Islet precursor cell (in vitro differentiated cells): ENCODE measurements at places on chromosomes 6 and 20.
A peak's percentile ranks its signal among the peaks of the same experiment; 100 is the strongest.

DNA sequence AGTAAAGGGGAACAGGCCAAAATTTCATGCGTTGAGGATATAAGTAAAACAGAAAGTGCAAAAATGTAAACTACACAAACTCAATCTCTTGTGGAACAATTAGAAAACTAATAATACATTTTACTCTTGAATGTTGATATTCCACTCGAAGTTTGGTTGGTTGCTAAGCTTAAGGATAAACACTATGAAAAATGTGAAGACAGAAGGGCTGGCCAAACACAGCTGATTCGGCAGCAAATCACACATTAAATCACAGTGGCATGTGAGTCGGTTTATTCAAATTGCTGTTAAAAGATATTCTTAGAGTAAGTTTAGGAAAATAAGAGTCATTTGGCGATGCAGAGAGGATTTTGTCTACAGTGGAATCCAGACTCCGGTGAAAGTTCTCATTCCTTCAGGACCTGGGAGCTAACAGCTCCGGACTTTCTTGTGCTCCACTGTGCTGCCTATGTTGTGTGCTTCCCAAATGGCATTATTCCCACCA, 1.4 kb upstream of the EPM2A start:
- no peak for DNase-seq

DNA sequence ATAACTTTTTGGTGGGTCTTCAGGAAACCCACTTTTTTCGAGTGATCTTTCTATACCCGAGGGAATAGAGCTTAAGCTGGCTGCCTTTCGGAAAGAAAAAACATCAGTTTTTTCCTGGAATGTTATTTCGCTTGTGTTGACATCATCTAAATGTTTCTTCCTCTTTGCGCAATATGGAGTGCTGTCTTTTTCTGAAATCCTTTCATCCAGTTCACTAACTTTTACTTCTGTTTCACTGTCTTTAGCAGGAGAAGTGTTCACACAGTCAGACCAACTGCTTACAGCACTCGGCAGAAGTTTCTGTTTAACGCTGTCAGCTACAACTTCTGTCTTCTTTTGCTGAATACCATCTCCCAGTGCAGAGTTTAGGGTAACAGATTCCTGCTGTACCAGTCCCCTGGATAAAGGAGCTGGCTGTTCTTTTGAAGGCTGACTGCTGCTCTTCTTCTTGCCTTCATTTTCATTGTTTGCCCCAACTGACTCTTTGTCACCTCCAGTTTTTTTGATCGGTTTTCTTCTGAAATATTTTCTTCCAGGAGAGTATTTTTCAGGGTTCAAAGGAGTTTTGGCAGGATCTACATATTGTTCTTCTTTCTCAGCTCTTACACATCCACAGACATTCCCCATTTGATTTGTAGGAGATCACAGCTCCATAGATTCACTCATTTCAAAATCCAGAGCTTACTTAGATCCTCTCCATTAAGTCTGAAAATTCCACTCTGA, 50.0 kb upstream of the DST start:
- no peak for DNase-seq

DNA sequence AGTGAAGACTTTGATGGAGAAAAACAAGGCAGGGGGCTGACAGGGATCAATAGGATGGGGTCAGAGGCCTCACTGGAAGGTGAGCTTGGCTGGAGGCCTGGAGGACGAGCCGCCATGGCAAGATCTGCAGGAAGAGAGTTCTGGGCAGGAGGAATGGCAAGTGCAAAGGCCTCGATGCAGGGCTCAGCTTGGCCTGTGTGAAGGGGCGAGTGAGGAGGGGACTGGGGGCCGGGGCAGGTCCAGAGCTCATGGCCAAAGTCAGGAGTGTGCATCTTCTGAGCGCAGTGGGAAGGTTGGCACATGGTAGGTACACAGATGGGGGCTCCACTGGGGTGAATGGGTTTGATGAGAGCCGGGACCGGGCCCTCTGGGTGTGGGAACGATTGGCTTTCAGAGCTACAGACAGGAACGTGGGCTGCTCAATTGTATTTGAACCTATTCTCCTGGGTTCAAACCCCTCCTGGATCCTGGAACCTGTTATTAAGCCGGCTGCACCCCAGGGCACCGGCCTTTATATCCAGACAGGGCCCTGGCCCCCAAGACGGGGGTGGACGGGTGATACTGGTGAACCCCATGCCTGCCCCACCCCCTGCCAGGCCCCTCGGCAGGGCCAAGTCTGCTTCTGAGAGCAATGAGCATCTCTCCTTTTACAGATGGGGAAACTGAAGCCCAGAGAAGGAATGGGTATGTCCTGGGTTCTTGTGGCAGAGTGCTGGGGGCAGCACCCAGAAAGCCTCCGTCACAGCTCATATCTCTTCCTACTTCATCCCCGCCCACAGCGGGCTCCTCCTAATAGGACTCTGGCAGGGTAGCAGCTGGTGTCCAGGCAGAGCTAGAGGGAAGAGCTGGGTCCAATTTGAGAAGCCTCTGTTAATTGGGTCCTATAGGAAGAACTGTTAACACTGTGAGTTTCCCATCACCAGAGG, 106.1 kb downstream of the CEBPB start:
- DNase-seq = no peak

DNA sequence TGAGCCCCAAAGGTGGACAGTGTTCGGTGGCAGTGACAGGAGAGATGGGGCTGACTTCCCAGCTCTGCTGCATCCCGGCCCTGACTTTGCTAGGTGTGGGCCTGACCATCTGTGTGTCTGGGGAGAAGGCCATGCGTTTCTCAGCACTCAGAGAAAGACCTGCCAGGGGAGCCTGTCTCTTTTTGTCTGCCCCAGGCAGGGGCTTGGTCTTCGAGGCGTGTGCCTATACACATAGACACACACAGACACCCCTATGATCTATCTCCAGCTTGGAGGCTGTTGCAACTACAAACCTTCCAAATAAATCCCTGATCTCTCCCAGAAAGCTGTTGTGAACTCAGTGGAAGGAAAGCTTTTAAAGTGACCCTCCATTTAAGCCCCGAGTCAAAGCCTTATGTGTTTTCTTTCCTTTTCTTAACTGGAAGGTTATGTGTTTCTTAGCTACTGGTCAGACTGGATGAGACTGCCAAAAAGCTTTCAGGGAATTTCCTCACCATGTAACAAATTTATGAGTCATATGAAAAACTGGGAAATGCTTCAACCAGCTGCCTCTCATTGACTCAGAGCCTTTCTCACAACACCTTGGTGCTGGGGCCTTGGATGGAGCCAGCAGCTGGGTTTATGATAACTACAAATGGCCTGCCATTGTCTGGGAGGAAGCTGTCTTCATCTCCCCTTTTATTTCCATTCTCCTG, 102.6 kb downstream of the CDC5L start:
- no peak for DNase-seq

DNA sequence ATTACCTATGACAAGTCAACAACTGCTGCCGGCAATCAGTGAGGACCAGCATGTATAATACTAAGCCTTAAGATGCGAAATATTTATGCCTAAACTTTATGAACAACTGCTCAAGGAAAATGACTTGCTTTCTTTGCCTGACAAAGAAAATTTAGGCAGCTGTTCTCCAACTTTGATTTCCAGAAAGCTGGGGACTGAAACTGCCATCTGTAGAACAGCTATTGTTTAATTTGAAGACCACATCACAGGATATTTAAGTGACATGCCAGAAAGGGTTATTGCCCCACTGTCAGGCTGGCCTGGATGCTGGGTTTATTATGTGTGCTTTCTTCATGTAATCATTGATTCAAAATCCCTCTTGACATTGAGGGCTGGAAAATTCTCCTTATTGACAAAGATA, 153.9 kb upstream of the ENPP5 start:
- no peak for DNase-seq

- no peak for DNase-seq
These were observed 253.4 kb downstream of the PRL start for GRCh38 chr6:22043284-22043962.

GRCh38 chr6:37323580-37323979, 30.2 kb upstream of the RNF8 start:
- peak; percentile 27 for DNase-seq

DNA sequence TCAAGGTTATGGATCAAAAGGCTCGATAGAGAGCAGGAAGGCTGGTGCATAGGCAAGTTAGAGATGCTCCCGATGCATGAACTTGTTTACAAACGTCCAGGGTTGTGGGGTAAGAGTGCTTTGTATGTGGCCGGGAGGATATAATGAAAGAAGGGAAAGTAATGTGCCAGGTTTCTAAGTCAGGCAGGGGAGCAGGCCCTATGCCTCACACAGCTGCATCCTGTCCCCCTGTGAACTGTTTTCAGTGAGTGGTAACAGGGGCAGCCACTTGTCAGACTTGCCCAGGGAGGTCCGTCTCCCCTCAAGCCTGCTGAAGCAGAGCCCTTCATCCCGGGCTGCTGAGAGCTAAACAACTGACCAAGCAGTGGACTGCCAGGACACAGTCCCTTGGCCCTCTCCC, 19.4 kb downstream of the KCNK5 start:
- DNase-seq = no peak

DNA sequence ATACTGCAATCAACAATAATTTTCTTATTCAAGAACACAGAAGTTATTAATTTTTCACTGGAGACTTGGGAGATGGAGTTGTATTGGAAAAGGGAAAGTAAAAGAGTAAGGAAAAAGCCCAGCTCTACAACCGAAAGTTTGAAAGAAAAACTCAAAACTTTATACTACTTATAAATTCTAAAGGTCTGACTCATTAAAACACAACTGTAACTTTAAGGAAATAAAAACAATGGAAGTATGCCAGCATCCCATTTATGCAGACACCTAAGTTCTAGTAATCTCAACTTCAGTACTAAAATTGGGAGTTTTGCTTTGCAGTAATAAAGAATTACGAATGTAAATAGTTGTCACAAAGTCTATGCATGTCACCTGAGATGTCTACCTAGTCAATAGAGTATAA, 80.6 kb downstream of the IRAK1BP1 start:
- DNase-seq = no peak

GRCh38 chr6:142942238-142942637, 2.7 kb downstream of the HIVEP2 start:
- no peak for DNase-seq

DNA sequence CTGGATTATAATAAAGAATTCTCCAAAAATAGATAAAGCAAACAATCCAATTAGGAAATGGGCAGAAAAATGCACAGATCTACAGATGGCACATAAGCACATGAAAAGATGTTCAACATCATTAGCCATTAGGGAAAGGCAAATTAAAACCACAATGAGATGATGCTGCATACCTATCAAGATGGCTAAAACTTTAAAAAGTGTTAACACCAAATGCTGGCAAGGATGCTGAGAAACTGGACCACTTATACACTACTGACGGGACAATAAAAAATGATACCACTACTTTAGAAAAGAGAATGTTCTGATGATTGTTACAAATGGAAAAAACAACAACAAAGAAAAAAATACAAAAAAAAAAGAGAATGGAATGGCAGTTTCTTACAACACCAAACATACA, 26.5 kb downstream of the LCA5 start:
- DNase-seq = no peak

DNA sequence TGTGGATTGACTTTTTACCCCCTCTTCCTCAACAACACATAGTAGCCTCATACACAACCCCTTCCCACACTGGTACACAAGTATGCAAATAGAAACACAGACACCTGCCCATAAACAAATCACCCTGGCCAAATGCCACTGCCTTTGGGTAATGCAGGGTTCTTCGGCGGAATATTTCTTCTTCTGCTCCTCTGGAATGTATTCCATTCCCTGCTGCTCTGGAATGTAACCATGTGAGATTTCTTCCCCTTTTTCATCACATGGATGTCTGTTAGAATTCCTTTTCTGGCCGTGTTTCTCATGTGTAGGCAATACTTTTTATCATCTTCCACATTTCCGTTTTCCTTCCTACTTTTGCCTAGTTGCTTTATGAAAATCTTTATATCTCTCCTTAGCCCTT, 76.1 kb upstream of the TPD52L1 start:
- DNase-seq = no peak

DNA sequence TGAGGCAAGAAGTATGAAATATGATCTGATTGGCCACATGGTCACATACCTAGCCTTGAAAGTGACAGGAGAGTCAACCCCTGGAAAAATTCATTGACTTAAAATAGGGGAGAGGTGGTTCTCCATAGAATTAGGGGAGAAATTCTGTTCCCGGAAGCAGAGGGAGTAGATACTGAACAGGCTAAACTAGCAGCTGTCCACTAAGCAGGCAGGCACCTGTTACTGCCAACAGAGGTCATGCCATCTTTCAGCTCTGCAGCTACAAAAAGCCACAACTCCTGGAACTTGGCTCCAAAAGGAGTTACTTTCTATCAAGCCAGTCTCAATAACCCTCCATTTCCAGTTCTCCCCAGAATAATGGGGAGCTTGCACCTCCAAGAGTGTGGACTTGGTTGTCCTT, 352.5 kb downstream of the MAFB start:
- no peak for DNase-seq

- no peak for DNase-seq
These were observed 122.6 kb upstream of the MLN start for GRCh38 chr6:33926451-33926850.

GRCh38 chr6:145381941-145382340, 353.4 kb downstream of the EPM2A start:
- no peak for DNase-seq

GRCh38 chr20:63844511-63844991, 13.5 kb upstream of the ZBTB46 start:
- DNase-seq = peak; percentile 46

GRCh38 chr20:62374331-62375152, 7.4 kb upstream of the LAMA5 start:
- no peak for DNase-seq

- no peak for DNase-seq
These were observed 46.6 kb downstream of the ZMYND8 start for GRCh38 chr20:47309806-47310426.

DNA sequence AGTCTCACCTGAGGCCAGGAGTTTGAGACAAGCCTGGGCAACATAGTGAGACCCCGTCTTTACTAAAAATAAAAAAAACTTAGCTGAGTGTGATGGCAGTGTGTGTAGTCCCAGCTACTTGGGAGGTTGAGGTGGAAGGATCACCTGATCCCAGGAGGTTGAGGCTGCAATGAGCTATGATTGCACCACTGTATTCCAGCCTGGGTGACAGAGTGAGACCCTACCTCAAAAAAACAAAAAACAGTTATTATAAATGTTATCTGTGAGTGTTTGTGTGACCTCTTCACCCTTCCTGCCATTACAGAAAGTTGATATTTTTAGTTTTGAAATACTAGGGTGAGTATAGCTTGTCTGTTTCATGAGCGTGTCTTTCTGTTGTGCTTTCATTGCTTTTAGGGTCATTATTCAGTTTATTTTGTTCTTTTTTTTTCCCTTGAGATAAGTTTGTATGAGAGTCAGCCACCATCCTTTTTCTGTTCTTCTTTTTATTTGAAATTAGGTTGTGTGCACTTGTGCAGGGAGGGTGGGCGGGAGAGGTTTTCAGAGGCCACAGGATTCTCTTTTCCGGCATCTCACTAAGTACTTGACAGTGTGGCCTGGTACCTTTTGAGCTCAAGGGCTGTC, 26.2 kb downstream of the CDYL start:
- no peak for DNase-seq

- no peak for DNase-seq
These were observed 75.5 kb upstream of the GGTLC1 start for GRCh38 chr20:24064092-24064491.

GRCh38 chr6:113632220-113632864, 224.8 kb upstream of the MARCKS start:
- DNase-seq = peak; percentile 80
